ENCODE measurements at places on chromosomes 3 and 15.

DNA sequence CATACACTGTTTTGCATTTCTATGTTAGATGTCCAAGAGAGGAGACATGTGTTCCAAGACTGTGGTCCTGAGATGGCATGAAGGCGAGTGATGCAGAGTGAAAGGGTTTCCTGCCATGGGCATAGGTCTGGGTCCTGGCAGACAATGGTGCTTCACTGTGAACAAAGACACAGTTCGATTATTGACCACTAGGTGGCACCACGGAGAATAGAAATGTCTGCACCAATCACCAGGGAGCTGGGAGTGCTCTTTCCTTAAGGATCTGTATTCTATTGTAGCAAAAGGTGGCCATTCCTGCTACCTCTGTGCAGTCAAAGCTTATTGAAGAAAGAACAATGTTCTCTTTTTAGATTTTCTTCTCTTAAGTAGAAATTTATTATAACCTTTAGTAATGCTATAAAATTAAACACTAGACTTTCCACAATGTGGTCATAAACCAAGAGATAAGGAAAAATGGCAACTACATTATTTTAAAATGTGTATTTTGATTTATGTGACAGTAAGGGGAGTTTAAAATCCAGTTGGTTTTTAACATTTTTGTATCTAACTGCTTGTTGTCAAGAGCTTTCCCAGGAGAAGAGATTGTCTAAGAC, 88.7 kb downstream of the GABRG3 start:
- no peak for DNase-seq

DNA sequence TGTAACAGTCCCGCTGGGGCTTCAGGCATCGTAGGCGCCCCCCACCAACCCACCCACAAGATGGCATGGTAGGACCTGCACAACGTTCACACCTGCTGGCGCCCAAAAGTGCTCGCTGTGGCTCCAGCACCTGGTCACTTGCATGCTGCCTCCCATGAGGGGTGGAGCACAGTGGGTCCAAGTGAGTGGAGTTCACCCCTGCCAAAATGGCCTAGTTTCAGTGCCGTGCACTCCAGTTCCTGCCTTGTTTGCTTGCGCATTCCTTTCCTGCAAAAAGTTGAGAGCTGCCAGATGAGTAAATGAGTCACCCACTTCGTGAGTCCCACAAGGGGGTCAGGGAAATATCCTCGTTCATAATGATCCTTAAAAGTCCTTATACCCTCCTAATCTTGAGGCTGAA, 788.7 kb upstream of the DPPA4 start:
- DNase-seq: no peak

GRCh38 chr3:66748175-66748876, 247.5 kb upstream of the LRIG1 start:
- no peak for DNase-seq

DNA sequence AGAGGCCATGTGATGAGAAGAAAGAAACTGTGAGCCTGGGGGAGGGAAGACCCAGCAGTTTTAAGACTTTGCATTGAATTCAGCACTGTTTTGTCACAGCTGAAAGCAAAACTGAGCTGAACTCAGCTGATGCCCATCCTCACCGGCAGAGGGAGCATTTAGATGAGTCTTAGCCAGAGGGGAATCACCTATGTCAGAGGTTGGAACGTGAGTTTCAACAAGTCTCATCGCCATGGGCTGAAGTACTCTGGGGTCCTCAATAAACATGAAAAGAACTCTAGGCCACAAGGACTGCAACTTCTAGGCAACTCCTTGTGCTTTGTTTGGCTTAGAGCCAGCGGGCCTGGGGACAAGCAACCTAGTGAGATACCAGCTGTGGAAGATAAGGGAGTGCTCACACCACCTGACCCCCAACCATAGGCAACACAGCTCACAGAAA, 324.5 kb downstream of the TBL1XR1 start:
- peak; percentile 6 for DNase-seq

- no peak for DNase-seq
Measured at GRCh38 chr3:125684199-125684598, 88.9 kb upstream of the OSBPL11 start.

DNA sequence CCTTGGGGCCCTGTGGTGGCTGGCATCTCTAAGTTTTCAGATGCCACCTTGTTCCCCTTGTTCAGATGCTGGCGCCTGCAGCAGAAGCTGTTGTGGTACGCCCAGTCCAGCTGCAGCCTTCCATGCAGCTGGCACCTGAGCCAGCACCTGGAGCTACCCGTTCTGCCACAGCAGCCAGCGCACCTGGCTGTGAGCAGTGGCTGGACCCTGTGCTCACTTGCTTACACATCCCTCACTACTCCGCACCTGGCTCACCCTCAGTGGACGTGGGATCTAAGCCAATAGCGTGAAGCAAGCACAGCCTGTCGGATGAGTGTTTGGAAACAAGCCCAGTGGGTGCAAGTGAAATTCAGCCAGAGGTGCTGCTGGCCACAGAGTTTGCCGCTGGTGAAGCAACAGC, 607.5 kb upstream of the BCHE start:
- DNase-seq: no peak

DNA sequence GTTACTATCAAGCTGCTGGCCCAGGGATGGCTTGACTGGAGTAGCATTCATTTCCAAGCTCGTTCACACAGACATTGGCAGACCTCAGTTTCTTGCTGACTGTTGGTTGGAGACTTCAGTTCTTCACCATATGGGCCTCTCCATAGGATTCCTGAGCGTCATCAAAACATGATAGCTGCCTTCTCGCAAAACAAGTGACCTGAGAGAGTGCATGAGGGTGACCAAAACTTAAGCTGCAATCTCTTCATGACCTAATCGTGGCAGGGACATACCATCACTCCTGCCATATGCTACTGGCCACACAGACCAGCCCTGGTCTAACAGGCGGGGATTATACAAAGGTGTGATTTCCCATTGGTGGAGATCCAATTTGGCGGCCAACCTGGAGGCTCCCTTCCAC, 46.0 kb upstream of the C3orf22 start:
- DNase-seq: no peak

- DNase-seq: no peak
Measured at GRCh38 chr3:18681818-18682345, 256.7 kb upstream of the SATB1 start.

DNA sequence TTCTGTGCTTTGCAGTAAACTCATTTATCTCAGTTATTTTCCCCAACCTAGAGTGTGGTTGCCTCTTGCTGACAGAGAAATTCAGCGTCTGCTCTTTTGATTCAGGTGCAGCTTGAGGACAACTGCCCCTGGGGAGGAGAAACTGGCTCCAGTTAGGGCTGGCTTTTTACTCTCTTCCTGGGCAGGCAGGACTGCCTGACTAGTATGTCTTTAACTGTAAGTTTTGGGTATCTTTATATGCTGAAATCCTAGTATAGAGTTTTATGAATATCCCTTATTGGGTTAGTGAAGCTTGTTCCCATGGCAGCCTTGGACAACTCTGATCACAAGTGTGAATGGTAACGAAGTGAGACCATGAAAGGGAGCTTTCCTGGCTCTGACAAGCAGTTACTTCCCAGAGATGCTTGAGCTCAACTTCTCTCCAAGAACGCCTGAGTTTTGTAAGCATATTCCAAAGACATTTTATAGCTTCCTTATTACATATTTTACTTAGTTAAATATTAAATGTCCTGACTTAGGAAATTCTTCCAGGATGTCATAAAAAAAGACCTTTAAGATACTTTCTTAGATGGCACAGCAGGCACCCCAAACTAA, 27.1 kb downstream of the CCNB2 start:
- DNase-seq: no peak

GRCh38 chr15:23924686-23925085, 237.6 kb upstream of the NDN start:
- DNase-seq: no peak

- DNase-seq: no peak
Measured at GRCh38 chr3:177745607-177746005, 548.3 kb upstream of the TBL1XR1 start.

DNA sequence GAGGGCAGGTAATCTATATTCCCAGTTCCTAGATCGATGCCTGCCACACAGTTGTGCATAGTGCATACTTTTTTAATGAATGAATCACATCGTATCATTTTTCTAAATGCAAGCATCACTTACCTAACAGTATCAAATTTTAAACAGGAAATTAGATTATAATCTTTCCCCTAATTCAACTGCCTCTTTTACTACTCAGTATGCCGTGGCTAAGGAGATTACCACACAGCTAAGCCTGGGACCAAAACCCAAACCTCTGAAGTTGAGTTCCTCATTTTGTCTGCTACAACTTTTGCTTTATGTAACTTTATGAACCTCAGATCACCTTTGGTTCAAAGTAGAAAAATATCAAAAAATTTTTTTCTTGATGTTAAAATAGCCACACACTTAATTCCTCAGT, 53.2 kb upstream of the FNDC3B start:
- DNase-seq: no peak

DNA sequence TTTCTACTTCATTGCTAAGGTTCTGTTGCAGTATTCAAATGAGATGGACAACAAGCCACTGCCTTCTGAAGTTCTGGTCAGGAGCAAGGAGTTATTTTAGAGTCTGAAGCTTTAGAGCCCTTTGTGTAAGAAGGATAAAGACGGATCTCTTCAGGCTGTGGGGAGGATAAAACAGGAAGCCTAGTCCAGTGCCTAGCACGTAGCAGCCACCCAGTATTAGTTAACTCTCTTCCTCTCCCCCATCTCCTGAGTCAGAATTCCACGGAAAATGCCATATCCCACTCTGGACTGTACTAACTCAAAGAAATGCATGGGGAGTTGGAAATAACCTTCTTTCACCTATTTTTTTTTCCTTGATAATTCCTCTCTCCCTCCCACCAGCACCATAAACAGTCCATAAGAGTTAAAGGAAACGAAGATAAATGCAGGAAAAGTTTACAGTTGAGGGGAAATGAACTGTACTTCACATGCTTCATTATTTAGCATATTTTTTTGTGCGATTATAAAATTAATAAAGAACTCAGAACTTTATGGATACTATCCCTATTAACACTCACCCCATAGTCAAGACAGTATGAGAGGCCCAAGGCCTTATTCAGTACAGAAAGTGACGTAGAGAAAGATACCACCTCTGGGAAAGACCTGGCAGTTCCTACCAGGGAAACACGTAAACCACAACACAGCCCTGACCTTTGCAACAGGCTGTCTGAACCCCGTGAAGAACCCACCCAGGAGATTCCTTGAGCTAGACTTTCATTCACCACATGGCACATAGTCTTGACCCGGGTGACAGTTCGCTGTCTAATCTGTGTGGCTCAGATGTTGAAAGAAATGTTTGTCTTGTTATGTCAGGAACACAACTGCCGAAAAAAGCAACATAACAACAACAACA, 9.2 kb downstream of the IGF2BP2 start:
- DNase-seq: no peak

GRCh38 chr15:61387675-61388074, 158.6 kb upstream of the RORA start:
- DNase-seq: no peak
